ENCODE measurements at places on chromosomes 3 and 15. TPM values are rescaled to one million over a fixed set of nuclear protein-coding genes. Genes with fewer than 3 reads are reported as not detected.

TRH gene
- total RNA-seq = not detected

LIPH gene
- total RNA-seq = not detected

NEK4 gene
- total RNA-seq = 44.1 TPM

PAQR9 gene
- not detected for total RNA-seq

MED12L gene
- total RNA-seq = 2.4 TPM

RBM15B gene
- 26.1 TPM for total RNA-seq

CYFIP1 gene
- 1.7 TPM for total RNA-seq

SAXO2 gene
- 6.8 TPM for total RNA-seq

- DNase-seq = no peak
Observed at GRCh38 chr3:177733233-177733632, 536.0 kb upstream of the TBL1XR1 start.

- no peak for DNase-seq
Observed at GRCh38 chr3:185555101-185555501, 2.7 kb upstream of the LIPH start.

- DNase-seq = no peak
Observed at GRCh38 chr3:133570139-133570936, 3.1 kb upstream of the CDV3 start.

- peak; percentile 85 for DNase-seq
Observed at GRCh38 chr3:185677146-185677829, 91.2 kb downstream of the SENP2 start.

GRCh38 chr15:33201491-33202231, 7.1 kb upstream of the FMN1 start:
- peak; percentile 64 for DNase-seq

- DNase-seq = no peak
Observed at GRCh38 chr3:43076857-43077256, 29.0 kb downstream of the POMGNT2 start.

DNA sequence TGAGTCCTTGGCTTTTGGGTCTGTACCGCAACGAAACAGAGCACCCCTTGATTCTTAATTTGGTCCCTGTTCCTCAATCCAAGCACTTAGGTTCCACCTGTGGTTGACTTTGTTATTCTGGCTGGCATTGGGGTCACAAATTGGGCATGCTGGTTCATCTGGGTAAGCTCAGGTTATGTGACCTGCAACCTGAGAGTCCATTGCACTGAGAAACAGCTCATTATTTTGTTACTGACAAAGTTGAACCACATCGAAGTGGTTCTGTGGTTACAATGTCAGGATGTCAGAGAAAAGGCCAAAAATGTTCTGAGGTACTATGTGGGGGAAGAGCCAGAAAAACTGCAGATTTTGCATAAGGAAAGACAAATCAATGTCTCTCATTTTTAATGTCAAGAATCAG, 74.2 kb downstream of the ZNF621 start:
- no peak for DNase-seq

DNA sequence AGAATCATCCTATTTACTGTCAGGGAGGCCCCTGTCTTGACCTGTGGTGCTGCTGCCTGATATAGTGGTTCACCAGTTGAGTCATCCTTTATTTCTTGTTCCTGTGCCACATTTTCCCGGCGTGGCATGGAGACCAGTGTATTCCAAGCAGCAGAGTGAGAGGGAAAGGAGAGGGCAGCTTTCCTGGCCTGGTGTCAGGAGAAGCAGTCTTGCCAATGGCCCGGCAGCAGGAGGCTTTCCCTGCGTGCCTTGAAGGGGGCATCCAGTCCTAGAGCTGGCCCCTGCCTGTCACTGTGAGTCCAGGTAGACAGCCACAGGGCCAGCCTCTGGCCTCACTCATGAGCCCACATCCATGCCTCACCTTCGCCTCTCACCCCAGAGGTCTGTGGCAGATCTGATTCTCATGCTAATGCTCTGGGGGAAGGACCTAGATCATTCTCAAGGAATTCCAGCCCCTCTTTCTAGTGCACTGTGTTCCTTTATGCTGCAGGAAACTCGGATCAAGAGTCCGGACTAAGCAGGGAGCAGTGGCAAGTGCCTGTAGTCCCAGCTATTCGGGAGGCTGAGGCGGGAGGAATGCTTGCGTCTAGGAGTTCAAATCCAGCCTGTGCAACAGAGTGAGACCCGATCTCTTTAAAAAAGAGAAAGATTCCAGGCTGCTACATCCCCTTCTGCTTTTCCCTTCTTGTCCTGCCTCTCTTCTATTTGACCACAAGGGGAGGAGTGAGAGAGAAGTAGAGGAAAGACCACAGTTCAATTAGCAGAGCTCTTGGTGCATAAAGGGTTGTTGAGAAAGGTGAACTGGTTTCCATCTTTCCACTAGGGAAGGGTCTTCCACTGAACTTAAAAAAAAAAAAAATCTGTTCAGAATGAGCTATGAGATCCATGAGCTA, 66.8 kb upstream of the HACD2 start:
- DNase-seq = no peak

GRCh38 chr15:63970621-63971426, 75.5 kb downstream of the DAPK2 start:
- no peak for DNase-seq

- DNase-seq = no peak
Observed at GRCh38 chr3:74599564-74599963, 14.9 kb downstream of the CNTN3 start.

DNA sequence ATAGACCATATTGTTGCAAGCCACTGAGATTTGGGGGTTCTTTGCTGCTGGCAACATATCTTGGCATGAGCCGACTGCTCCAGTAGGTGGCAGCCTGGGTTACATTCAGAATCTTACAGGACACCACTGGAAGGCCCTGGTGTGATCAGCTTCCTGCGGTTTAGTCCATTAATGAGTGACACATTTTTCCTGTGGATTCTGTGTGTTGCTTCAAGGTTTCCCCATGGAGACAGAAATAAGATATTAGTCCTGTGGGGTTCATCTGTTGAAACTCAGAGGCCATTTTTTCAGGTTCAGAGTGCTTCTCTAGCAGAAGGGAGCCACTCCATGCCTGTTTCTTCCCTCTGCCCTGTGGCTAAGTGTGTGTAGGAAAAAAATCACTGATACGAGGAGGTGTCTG, 116.2 kb downstream of the MFSD1 start:
- peak; percentile 78 for DNase-seq

DNA sequence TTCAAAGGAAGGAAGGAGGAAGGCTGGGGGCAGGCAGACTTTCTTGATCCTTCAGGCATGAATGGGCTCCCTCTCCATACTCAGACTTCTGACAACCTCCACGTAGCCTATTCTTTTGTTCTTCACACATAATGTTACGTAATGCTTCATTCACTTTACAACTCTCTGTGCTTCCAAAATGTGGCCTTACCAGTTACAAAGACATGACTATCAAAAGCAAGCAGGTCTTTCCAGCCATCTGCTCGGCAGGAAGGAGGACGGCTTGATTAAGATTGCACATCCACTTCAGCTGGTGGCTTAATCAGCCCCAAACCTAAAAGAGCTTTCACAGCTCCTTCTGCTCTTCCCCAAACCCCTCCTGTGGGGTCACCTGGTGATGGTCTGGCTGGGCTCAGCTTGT, 263.2 kb downstream of the XXYLT1 start:
- DNase-seq = no peak

GRCh38 chr15:70036585-70037291, 61.0 kb downstream of the TLE3 start:
- peak; percentile 88 for DNase-seq

GRCh38 chr3:149134575-149134974, 5.1 kb downstream of the HPS3 start:
- no peak for DNase-seq

DNA sequence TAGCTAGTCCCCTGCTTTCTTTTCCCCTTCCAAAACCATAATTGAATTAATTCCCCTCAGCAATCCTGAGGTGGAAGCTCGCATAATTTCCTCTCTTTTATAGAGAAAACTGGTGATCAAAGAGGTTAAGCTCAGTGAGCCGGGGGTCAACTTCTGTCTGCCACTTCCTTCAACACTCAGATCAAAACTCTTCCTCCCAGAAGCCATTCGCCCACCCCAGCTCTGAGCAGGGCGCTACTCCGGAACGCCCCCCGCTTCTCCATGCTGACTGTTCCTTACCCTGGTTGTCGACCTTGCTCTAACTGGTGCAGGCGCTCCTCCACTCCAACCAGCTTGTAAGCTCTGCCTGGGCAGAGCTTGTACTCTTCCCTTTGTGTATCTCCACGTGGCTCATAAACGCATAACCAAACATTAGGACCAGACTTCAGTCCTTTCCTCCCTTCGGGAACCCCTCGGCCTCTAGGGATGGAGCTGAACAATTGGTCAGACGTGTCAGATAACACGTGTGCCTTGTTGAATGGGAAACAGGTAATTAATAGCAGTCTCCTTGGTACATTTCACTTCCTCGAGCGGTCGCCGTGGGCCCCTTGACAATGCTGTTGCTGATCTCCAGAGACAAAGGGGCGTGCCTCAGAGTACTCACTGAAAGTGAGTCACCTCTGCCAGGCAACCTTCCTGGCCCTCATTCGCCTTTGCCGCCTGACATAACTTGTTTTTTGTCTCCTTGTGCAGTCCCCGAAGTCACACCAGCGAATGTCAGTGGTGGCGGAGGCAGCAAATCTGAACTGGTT, 71.8 kb downstream of the IL5RA start:
- DNase-seq = no peak

GRCh38 chr3:32886911-32887310, 64.5 kb upstream of the CCR4 start:
- DNase-seq = no peak

DNA sequence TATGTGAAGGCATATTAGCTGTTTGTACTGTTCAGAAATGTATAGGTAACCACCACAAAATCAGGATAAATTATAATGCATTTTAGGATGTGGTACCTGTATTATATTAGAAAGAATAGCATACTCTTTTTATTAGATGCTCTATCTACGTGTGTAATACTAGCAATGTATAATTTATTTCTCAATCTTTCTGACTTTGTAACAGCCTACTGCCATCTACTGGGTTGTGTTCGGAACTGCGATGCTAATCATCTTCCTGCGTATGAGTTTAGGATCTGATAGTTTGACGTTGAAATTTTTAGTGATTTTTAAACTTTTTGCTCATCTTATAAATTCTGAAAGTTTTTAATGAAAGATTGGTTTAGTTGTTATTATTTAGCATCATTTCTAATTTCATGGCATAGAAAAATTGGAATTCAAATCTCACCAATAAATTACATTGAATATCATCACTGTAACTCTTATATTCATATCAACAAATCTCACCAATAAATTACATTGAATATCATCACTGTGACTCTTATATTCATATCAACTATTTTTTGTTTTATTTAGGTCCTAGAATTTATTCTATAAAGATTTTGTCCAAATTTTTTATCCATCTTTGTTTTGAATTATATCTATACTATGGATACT, 322.7 kb upstream of the ZNF717 start:
- DNase-seq = peak; percentile 78

DNA sequence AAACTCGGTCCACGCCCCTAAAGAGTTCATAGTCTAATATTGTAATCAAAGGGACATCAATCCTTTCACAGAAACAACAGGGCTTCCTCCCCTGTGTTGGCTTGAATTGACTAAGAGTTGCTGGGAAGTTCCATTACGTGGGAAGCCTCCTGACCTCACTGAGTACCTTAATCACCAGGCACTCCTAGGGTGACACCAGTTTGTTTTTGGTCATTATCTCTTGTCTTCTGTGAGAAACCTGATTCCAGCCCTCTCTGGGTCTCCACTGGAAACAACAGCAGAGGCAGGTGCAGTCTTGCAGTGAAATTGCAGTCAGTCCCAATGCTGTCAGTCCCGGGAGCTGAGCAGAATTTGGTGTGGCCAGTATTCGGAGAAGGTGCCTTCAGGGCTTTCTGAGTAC, 55.4 kb downstream of the BOC start:
- no peak for DNase-seq

- DNase-seq = no peak
Observed at GRCh38 chr3:186315581-186316354, 46.3 kb downstream of the DGKG start.

GRCh38 chr15:49815950-49816349, 195.1 kb downstream of the DTWD1 start:
- DNase-seq = no peak

GRCh38 chr15:68817304-68818065, 3.2 kb downstream of the ANP32A start:
- peak; percentile 86 for DNase-seq

GRCh38 chr3:58027704-58028317, 19.6 kb downstream of the FLNB start:
- no peak for DNase-seq
